ENCODE measurements at places on chromosomes 12 and 14.

GRCh38 chr14:55846826-55847446 lies 266.9 kb downstream of the KTN1 start:
- no peak for DNase-seq

DNA sequence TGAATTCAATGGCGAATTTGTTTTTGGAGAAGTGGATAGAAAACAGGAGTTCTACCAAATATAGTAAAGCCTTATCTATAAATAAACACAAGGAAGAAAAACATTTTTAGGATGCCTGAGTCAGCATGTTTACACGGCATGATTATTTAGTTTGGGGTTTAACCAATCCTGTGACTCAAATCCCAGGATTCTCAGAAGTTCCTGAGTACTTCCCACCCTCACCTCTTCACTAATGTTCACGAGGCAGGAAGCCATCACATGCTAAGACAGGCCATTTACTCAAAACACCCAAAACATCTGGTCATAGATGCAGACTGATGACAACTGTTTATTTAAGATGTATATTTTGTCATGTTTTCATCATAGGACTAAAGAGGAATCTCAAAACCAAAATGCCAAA lies 3.4 kb upstream of the GLRX5 start:
- no peak for DNase-seq

- no peak for DNase-seq
These were observed 61.1 kb downstream of the NCOR2 start for GRCh38 chr12:124506145-124506831.

DNA sequence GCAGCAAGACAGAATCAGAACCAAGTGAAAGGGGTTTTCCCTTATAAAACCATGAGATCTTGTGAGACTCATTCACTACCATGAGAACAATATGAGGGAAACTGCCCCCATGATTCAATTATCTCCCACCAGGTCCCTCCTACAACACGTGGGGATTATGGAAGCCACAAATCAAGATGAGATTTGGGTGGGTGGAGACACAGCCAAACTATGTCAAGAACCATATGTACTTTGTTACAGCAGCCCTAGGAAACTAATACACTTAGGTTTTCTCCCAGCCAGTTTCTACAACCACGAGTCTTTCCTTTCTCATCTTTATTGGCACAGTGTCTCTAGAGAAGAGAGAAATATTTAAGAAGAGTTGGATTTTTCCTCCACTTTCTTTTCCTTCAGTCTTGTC lies 72.6 kb downstream of the BTG1 start:
- DNase-seq, result no peak

- no peak for DNase-seq
These were observed 418 bp upstream of the MYG1 start for GRCh38 chr12:53299101-53299453.

GRCh38 chr12:90173499-90174197 lies 465.0 kb upstream of the ATP2B1 start:
- DNase-seq, result no peak

DNA sequence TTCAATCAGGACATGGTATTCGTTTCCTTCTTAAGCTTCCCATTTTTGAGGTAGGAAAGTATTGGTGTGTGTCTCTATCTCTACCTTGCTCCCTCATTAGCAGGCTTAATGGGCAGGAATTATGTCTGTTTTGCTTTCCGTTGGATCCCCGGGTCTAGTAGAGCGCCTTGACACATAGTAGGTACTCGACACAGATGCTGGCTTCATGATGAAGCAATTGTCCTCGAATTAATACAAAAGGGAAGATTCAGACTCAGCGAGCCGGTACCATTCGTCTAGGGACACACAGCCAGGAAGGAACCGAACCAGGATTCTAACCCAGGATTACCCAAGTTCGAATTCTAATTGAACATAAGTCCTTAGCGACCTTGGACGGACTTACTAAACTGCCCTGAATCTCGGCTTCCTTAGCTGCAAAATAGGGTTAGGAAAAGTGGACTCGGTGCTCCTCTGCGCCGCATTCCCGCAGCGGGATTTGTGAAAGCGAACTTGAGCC lies 496 bp upstream of the ISCU start:
- no peak for DNase-seq

- DNase-seq, result no peak
These were observed 953.3 kb downstream of the TRHDE start for GRCh38 chr12:73225371-73225937.

- DNase-seq, result no peak
These were observed 288.1 kb downstream of the DUSP6 start for GRCh38 chr12:89064151-89064550.

- DNase-seq, result no peak
These were observed 24.0 kb downstream of the BHLHE41 start for GRCh38 chr12:26100666-26101349.

DNA sequence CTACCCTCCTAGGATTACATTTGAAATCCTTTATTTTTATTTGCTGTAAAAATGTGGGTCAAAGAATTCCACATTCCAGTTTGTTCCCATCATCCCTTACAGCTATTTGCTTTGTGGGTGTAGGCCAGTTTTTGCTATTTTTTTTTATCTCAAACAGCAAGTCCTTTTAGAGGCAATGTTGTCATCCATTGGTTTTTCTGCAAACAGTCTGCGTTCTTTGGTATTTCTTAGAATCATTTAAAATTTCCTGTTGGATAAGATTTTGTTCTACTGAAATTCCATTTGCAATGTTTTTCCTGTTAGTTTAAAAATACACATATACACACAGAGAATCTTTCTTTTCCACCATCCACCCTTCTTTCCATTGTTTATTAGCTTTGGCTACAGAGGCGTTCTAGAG lies 53.3 kb upstream of the STK38L start:
- DNase-seq, result no peak

DNA sequence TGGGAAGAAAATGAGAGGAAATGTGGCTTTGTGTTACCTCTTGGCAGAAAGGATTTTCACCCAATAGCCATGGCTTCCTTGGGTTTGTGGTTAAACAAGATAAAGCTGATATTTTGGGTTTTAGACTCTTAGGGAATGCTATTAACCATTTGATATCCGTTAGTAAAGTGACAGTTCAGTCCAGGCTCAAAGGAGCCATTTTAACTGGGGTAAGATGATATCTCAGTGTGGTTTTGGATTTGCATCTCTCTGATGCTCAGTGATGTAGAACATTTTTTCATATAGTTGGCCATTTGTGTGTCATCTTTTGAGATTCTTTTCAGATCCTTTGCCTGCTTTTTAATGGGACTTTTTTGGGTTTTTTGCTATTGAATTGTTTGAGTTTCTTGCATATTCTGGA lies 30.1 kb downstream of the IFT43 start:
- DNase-seq, result no peak

- DNase-seq, result no peak
These were observed 40.2 kb upstream of the FAM222A start for GRCh38 chr12:109673379-109673778.

DNA sequence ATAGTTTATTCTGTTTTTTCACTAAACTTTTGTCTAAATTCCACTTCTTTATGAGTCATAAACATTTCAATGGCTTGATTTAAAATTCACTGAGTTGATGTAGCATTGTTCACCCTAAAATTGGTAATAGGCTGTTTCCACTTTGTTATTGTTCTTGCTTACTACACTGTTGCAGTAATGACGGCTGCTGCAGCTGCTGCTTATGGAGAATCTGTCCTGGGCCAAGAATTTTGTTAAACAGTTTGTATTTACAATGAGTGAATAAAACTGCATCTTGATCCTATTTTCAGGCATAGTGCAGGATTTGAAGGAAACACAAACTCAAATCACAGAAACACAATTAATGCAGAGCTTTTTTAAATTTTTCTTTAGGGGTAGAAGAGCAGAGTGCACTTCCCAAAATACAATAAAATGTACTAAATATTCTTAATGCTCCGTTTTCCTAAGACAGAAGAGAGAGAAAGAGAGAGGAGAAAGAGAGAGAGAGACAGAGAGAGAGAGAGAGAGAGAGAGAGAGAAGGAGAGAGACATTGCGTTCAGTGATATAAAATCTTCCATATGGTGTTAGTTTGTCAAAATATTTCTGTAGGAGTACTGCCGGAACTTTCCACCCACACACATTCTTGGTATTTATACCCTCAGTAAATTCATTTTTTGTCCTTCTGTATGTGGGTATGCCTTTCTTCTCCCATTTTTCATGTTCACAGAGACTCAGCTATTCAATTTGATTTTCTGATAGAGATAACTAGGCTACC lies 266.4 kb downstream of the LRFN5 start:
- DNase-seq, result no peak

DNA sequence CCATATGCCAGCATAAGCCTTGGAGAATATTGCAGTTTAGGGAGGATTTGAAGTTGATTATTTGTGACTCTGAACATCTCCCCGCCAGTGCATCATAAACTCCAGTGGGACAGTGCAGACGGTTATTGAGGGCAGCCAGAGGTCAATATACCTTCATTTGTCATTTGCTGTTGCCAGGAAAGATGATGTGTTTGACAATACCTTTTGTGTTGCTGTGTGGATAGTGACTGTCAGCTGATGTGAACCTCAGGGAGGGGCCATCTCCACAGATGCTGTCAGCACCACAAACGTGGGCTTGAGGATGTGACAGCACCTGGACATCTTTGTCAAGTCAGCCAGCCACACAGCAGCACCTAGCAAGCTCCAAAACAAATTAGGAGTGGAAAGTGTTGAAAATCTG lies 11.5 kb downstream of the CCDC198 start:
- no peak for DNase-seq

GRCh38 chr12:111283966-111284365 lies 84.9 kb downstream of the PHETA1 start:
- DNase-seq, result no peak

DNA sequence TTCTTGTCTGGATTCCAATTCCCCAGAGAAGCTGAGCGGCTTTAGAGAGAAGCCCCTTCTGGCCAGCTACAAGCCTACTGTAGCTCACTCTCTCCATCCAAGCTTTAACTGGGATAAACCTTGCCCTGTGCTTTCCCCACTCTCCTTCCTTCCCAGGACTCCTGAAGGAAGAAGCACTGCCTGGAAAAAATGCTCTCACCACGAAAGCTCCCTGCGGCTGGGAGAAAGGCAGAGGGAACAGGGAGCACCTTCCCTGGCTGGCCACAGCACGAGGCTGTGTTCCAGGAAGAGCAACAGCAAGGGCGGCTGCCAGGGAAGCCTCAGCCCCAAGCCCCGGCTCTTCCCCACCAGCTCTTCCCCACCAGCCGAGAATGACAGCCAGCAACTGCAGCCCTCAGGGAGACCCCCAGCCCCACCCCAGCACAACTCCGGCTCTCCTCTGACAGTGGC lies 40.8 kb upstream of the PNMA1 start:
- DNase-seq, result no peak

- no peak for DNase-seq
These were observed 53.5 kb downstream of the NTF3 start for GRCh38 chr12:5485454-5485853.

- DNase-seq, result no peak
These were observed 212.3 kb downstream of the TMEM121 start for GRCh38 chr14:105738638-105739037.

GRCh38 chr12:20050221-20050620 lies 318.1 kb upstream of the PDE3A start:
- DNase-seq, result no peak

DNA sequence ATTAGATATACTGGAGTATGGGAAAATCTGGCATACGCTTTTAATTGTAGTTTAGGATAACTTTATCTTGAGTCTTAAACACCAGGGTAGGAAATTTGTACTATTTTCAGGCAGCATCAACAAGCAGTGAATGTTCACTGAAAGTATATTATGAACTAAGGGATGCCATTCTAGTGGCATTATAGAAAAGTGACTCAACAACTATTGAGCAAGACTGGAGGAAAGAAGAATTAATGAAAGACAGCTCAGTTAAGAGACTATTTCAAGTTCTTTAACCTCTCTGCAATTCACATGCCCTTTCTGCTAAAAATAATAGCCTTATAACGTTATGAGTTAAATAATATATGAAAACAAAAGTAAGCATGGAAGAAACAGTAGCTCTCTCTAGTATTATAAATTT lies 343.1 kb downstream of the FSCB start:
- no peak for DNase-seq

DNA sequence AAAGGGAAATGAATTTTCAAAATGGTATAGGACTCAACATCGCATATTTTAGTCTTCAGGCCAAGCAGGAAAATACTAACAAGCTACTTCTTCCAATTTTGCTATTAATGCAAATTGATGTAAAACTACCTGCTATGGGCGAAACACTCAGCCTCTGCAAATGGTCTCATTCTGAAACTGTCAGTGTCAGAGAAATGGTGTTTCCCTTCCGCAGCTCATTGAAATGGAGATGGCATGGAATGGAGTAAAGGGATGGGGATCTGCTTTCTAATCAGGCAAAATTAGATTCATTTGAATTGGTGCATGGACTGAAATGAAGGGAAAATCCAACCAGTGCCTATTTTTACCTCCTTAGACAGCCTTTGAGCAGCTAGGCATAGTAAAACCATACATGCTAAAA lies 80.4 kb upstream of the EEA1 start:
- no peak for DNase-seq

- no peak for DNase-seq
These were observed 55.7 kb downstream of the PAX9 start for GRCh38 chr14:36717363-36717762.

- DNase-seq, result no peak
These were observed 46.9 kb upstream of the MDM1 start for GRCh38 chr12:68378872-68379606.

GRCh38 chr12:3897371-3897971 lies 24.3 kb upstream of the PARP11 start:
- no peak for DNase-seq

- DNase-seq, result no peak
These were observed 31.9 kb downstream of the RDH12 start for GRCh38 chr14:67733616-67734015.

GRCh38 chr14:54512393-54512792 lies 2.7 kb downstream of the CGRRF1 start:
- no peak for DNase-seq

Measured in activated CD4-positive, CD25-positive, alpha-beta regulatory T cell treated with anti-CD3 and anti-CD28 coated beads, Interleukin-2, amount 50 U/mL, for 16 hours (primary cell).